ENCODE measurements at places on chromosomes 7 and 10.
A peak's percentile ranks its signal among the peaks of the same experiment; 100 is the strongest.

GRCh38 chr7:105876964-105877601 lies 684 bp upstream of the ATXN7L1 start:
- DNase-seq = no peak

- DNase-seq = no peak
Observed at GRCh38 chr10:374354-374753, 239.1 kb downstream of the ZMYND11 start.

DNA sequence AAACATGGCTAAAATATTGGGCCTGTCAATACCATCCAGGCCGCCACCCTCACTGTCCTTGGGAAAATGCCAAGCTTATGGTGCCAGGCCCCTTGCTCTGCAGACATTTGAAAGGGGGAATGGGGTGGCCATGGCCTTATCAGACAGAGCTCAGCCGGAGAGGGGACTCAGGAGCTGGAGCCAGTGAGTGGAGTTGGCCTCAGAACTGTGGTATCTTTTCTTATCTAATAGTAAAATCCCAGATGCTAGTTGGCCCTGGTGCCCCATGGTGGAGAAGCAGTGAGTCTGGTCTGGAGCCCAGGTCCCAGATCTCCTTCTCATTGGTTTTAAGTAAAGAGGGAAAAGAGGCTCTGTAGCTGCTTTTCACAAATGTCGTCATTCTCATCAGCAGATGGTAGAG lies 49.6 kb upstream of the SORCS3 start:
- no peak for DNase-seq

- DNase-seq = no peak
Observed at GRCh38 chr10:80718024-80718423, 180.3 kb downstream of the SH2D4B start.

- no peak for DNase-seq
Observed at GRCh38 chr7:142862351-142862750, 7.5 kb downstream of the EPHB6 start.

GRCh38 chr10:4719671-4720070 lies 106.3 kb upstream of the AKR1E2 start:
- no peak for DNase-seq

- DNase-seq = no peak
Observed at GRCh38 chr7:23925088-23925487, 215.1 kb downstream of the STK31 start.

DNA sequence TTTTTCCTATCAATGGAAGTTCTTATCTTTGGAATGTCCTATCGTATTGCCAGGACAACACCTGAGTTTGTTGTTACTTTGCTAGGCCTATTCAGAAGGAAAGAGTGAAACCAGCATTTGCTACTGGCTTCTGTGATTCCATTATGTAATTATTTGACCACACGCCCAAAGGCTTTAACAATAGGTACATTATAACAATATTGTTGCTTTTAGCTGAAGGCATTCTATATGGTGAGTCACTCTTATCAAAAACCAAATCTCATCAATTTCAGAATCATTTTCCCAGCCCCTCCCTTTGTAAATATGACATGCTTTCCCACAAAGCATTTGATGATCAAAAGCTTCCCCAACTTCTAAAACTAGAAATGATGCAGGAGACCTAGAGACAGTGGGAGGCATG lies 294.4 kb upstream of the NEBL start:
- DNase-seq = no peak

DNA sequence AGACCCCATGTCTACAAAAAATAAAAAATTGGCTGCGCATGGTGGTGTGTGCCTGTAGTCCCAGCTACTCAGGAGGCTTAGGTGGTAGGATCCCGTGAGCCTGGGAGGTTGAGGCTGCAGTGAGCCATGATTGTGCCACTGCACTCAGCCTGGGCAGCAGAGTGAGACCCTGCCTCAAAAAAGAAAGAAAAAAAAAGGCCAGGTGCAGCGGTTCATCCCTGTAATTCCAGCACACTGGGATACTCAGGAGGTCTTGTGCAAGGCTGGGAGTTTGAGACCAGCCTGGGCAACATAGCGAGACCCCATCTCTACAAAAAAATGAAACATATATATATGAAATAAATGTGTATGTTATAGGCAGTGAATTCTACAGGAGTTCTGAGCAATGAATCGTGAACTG lies 44.5 kb upstream of the UBE2H start:
- DNase-seq = no peak

DNA sequence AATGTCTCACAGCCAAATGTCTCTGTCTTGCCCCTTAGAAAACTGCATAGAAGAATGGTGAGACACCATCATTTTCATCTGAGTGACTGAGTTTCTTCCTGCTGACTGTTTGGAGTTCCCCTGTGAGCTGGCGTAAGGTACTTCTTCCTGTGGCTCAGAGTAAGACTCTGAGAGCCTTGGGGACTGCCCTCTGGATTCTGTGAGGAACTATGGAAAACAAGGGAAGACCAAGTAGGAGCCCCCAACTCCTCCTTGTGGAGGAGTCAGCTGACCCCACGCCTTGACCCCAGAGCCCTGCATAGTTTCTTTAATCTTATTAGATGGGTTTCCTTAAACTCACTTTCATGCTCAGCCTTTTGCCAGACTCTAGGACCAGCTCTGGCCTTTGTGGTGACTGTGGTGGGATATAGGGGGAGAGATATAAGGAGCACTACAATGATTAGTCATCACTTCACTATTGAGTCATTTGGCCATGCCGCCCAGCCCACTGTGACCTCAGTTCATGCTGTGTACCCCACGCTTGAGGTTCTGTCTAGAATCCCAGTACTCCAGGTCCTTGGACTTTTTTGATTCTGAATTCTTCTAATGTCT lies 51.8 kb upstream of the FAM133B start:
- peak; percentile 69 for DNase-seq

DNA sequence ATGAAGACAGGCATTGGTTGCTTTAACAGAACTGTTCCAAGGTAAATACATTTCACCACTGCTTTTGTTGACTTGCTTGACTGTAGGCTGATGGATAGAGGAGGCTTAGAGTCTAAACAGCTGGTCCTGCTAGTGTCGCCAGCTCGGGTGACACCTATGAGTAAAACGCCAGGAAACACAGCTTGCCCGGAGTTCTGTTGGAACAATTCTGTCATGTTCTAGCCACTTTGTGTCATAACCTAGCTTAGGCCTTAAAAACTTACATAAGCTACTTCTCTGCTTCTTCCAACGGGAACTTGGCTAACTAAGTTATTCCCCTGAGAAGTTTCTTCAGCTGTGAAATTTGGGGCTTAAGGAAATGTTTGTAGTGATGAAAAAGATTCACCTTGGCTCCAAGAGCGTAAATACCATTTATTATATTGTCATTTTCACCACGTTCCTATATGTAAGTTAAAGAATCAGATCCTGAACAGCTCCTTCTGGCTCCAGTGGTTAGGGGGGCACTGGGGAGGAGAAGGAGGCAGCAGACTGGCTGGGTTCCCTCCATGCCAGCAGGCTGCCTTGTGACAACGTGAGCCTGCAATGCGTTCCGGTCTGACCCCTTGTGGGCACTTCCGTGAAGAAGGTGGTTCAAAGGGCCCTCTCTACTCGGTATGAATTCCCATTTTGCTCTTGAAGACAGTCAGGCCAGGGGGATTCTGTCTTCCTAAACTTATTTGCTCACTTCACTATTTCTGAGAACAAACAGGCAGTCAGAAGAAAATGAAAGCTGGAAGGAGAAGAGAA lies 253.2 kb downstream of the BMPER start:
- DNase-seq = no peak

- DNase-seq = no peak
Observed at GRCh38 chr7:49773936-49774458, 559 bp downstream of the VWC2 start.

DNA sequence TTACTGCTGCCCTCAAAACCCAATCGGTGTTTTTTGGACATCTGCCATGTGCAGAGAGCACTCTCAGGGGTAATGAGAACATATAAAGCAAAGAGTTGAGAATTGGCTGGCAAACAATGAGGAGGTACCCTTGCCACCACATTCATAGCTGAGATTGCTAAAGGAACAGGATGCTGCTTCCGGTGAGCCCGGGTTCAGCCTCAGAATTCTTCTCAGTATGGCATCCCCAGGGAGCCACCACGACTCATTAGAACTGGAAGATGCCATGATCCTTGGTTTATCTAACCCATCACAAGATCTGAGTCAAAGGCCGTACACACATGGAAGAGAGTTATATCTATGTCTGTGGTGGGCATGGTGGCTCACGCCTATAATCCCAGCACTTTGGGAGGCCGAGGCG lies 174.4 kb downstream of the ARID5B start:
- DNase-seq = no peak

- no peak for DNase-seq
Observed at GRCh38 chr7:42494199-42494710, 257.2 kb upstream of the GLI3 start.

- DNase-seq = no peak
Observed at GRCh38 chr10:91295346-91295745, 74.9 kb downstream of the PCGF5 start.

GRCh38 chr7:92766461-92767003 lies 69.8 kb downstream of the CDK6 start:
- DNase-seq = no peak

- DNase-seq = no peak
Observed at GRCh38 chr7:151346-152050, 40.9 kb upstream of the FAM20C start.

- no peak for DNase-seq
Observed at GRCh38 chr7:47970761-47971160, 8.7 kb downstream of the HUS1 start.

DNA sequence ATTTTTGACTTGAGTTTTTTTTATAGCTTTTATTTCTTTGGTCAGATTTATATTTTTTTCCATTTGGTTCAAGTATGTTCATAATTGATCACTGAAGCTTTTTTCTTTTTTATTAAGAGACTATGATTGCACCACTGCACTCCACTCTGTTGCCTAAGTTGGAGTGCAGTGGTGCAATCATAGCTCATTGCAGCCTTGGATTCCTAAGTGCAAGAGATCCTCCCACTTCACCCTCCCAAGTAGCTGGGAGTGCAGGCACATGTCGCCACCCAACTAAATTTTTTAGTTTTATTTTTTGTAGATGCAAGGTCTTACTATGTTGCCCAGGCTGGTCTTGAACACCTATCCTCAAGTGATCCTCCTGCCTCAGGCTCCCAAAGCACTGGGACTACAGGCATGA lies 97.7 kb upstream of the KIF5B start:
- no peak for DNase-seq

DNA sequence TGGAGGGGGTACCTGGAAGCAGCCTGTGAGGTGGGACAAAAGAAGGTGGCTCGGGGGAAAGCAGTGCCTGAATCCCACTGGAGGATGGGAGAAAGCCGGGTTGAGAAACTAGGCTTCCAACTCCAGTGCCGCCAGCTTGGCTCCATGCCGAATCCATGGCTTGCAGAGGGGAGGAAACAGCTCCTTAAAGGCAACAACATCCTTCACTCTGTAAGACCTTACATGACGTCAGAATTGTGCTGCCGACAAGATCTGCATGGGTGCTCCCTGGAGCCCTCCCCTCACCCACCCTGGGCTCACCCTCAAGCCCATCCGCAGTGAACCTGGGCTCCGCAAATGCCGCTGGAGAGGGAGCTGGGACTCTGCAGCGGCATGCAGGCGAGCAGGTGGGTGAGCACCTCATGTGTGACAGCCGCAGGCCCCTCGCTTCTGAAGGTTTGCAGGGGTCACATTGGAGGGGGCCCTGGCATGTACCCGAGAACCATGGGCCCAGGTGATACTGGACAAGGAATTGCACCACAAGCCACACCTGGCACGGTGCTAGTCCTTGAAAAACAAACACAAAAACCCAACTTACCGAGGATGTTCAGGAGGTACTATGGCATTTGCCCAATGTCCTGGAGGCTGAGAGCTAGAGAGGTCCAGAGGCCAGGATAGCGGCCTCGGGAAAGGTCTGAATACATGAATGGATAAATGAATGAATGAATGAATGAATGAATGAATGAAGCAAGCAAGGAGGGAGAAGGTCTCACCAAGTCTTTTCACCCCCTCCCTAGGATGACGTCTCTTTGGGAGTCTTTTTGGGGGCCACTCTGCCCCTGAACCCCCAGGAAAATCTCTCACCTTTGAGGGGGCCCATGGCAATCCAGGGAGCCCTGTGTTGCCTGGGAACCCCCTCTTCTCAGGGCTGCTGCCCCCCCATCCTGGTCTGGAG lies 238.6 kb upstream of the SHH start:
- no peak for DNase-seq

- no peak for DNase-seq
Observed at GRCh38 chr7:124399941-124400340, 365.7 kb downstream of the GPR37 start.

DNA sequence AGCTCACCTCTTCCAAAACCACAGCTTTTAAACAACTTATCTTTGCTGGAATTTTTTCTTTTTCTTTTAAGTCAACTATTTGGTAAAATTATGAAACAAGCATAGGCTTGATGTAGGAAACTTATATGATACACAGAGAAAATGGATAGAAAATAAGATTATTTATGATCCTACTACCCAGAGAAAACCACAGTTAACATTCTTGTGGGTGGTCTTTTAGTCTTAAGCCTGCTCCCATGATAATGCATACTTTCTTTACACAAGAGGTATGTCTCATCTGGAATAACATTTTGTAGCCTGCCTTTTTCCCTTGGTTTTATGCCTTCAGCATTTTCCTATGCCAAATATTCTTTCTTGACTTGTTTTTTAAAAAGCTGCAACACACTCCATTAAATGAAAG lies 21.4 kb downstream of the PLPP4 start:
- no peak for DNase-seq

DNA sequence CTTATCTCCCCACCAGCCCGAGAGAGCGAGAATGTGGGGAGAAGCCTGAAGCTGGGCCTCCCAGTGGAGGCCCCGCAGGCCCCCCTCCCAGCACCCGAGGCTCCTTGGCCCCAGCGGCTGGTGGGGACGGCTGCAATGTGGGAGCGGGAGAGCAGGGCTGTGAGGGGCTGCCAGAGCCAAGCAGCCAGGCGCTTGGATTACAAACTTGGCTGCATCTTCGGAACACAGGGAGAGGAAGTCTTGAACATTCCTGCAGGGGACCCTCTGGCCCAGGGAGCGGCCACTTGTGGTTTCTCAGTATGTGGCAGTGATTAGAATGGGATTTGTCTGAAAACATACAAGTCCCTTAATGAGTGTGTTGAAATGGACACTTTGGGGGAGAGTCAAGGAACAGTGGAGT lies 23.2 kb downstream of the ELN start:
- DNase-seq = no peak

GRCh38 chr10:74586088-74586585 lies 240.3 kb upstream of the KAT6B start:
- DNase-seq = peak; percentile 49

Data from stimulated activated CD4-positive, alpha-beta T cell treated with anti-CD3 and anti-CD28 coated beads, Interleukin-2, amount 100 ng/mL, for 24 hours (primary cell).